ENCODE measurements at places on chromosomes 16 and 17. TPM values are rescaled to one million over a fixed set of nuclear protein-coding genes. Genes with fewer than 3 reads are reported as not detected.

Gene OR3A2
- 0.26 TPM for total RNA-seq

Gene RMI2
- 63.8 TPM for total RNA-seq

Gene EIF1
- total RNA-seq = 837 TPM

Gene DHODH
- 33.7 TPM for total RNA-seq

Gene FBXO39
- 0.36 TPM for total RNA-seq

All from activated CD4-positive, alpha-beta T cell treated with anti-CD3 and anti-CD28 coated beads, Interleukin-2, amount 10 ng/mL, durations not matched to agents 24 days and 14 days (primary cell).